Fibroblast of gingiva (primary cell): ENCODE measurements at places on chromosomes 2 and 18.
A peak's percentile ranks its signal among the peaks of the same experiment; 100 is the strongest.

DNA sequence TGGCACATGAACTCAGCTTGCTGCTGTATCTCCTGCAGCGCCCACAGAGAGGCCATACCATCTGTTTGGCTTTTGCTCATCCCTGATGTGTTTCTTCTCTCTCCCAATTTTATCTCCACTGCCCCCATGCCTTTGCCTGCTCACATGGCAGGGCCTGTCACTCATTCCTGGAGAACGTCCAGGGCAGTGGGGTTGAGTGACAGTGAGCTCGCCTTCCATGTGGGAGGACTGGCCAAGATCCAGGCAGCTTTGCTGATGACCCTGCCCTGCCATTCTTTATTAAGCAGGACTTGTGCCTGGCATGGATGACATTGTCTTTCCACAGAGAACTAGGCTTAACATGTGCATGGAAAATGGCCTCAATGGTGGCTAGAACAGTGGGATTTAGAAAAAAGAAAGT is 230.5 kb upstream of the THSD7B start:
- no peak for DNase-seq

- peak; percentile 97 for DNase-seq
Observed at GRCh38 chr2:144414324-144414845, 105.5 kb downstream of the ZEB2 start.

- DNase-seq, result peak; percentile 60
Observed at GRCh38 chr18:3526421-3527354, 76.7 kb downstream of the TGIF1 start.

- no peak for DNase-seq
Observed at GRCh38 chr2:100317634-100318033, 4.7 kb downstream of the LONRF2 start.

GRCh38 chr2:25548601-25549000 is 124.8 kb downstream of the DTNB start:
- DNase-seq, result no peak

- DNase-seq, result peak; percentile 46
Observed at GRCh38 chr2:20447437-20448245, 767 bp downstream of the RHOB start.

- DNase-seq, result no peak
Observed at GRCh38 chr2:54701029-54701428, 22.4 kb upstream of the EML6 start.

DNA sequence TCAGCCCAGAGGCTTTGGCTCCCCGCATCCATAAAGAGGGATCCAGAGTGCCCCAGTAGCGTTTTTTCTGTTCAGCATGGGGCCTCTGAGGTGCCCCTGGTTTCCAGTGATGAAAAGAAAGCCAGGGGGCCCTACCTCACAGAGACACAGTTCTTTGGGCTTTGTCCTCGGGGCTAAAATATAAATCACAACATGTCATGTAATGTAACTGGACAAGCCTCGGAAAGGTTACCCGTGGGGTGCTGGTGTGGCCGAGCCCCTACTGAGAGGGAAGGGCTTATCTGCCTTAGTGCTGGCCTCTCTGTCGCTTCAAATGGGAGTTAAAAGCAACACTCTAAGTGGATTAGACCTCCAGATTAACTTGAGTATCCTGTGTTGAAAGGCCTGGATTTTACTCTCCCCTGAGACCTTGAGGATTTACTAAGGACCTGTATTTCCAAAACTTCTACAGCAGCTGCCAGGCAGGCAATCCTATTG is 251.6 kb upstream of the APCDD1 start:
- DNase-seq, result no peak

DNA sequence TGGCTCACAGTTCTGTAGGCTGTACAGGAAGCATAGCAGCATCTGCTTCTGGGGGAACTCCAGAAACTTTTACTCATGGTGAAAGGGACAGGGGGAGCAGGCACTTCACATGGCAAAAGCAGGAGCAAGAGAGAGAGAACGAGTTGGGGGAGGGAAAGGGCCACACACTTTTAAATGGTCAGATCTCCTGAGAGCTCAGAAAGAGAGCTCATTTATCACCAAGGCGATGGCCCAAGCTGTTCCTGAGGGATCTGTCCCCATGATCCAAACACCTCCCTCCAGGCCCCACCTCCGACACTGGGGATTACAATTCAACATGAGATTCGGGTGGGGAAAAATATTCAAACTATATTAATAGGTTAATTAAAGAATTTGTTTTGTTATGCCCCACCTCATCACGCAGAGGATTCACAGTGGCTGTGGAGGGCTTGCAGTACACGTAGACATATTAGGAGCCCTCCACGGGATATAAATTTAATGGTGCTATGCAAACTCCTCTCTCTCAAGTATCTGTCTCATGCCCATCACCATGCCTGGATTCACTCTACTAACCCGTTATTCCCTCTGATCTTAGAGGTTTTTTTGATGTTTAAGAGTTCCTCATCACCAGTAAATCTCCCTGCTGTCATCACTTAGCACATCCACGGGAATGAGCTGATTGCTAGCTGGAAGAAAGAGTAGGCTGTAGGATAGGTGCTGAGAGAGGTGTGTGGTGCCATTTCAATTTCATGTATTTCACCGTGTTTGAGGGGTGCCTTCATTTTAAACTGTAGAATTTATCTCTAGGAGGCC is 84.5 kb upstream of the ARHGAP28 start:
- DNase-seq, result no peak

DNA sequence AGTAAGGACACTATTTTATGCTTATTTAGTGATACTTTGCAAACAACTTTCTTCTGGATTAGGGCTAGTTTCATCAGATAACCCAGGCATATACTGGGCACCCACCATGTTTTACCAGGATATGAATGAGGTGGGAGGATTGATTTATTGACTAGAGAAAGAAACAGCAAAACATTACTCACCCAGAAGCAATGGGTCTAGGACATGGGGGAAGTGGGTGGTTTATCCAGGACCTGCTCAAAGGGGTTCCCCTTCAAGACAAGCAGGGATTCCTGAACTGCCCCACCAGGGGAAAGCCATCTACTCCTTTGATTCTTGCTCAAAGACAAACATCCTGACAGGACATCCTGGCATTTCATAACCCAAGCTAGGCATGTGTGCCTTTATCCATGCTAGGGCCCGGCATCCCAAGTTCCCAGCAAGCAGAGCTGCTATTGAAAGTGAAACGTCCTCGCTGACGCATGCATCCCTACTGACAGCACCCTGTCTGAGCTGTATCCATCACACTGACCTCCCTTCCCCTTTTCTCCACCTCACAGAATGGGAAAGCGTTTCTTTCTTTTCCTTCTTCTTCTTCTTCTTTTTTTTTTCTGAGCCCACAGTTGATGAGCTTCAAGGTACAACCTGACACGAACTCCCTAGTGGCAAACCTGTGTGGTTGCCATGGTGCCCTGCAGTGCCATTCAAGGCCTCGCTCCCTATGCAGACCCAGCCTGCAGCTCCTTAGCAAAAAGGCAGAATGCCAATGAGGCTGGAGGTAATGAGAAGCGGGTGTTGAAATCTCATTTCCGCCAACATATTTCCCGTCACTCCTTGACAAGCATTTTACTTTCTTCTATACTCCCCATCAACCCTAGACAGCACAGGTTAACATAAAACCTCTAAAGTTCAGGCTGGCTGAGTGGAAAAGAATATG is 70.5 kb downstream of the CLHC1 start:
- DNase-seq, result peak; percentile 53

DNA sequence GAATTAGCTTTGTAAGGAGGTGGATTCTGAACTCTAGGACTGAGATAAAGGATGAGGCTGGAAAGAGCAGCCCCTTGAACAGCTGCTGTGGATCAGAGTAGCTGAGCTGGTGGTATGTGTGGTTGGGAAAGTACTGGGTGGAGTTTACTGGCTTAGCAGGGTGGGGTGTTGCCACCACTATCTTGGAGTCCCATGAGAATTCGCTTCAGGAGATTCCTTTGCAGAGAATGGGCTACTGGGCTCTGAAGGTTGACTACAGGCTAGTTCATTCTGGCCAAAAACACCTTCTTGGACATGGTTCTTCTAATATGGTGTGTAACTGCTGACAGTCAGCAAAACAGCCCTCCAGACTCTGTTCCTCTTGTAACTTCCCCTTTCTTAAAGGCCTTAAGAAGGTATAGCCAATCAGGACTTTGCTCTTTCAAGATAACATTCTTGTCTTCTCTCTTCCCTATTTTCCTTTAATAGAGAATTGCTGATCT is 52.7 kb downstream of the TET3 start:
- peak; percentile 51 for DNase-seq

GRCh38 chr18:42563995-42564394 is 551.5 kb downstream of the RIT2 start:
- no peak for DNase-seq

DNA sequence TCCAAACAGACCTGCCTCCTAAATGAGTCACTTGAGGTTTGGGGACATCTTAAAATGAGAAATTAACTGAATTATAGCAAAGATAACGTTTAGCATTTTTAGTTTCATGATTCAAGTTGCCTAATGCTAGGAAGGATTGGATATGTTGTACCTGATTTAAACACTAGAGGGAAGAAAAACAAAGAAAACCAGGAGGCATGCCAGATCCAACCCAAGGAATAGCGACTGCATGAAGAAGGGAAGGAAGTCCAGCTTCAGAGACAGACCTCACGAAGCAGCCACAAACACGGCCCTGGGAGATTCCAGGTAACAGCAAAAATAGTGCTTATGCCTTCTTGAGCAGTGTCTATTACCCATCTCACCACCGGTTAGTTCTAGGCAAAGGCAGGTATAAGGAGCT is 499.9 kb upstream of the SPHKAP start:
- DNase-seq, result peak; percentile 63

- no peak for DNase-seq
Observed at GRCh38 chr2:191515551-191515950, 162.4 kb upstream of the NABP1 start.

DNA sequence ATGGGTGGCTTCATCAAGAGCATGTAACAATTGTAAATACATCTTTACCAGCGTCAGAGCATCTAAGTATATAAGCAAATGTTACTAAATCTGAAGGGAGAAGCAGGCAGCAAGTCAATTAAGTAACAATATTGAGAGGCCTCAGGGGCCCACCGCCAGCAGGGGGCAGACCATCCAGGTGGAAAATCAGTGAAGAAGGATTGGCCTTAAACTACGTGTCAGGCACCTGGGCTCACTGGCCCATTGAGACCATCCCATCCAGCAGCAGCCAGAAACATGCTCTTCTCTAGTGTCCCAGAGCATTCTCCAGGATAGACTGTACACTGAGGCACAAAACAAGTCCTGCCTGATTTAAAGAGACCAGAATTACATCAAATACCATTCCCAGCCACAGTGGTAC is 96.2 kb upstream of the SNTG2 start:
- no peak for DNase-seq

GRCh38 chr18:79589601-79590091 is 90.0 kb upstream of the CTDP1 start:
- DNase-seq, result no peak

- DNase-seq, result no peak
Observed at GRCh38 chr2:3392216-3392615, 12.7 kb downstream of the TRAPPC12 start.

- DNase-seq, result no peak
Observed at GRCh38 chr2:85781013-85781332, 27.2 kb downstream of the ATOH8 start.

- DNase-seq, result peak; percentile 86
Observed at GRCh38 chr2:73870084-73870483, 22.7 kb upstream of the ACTG2 start.

DNA sequence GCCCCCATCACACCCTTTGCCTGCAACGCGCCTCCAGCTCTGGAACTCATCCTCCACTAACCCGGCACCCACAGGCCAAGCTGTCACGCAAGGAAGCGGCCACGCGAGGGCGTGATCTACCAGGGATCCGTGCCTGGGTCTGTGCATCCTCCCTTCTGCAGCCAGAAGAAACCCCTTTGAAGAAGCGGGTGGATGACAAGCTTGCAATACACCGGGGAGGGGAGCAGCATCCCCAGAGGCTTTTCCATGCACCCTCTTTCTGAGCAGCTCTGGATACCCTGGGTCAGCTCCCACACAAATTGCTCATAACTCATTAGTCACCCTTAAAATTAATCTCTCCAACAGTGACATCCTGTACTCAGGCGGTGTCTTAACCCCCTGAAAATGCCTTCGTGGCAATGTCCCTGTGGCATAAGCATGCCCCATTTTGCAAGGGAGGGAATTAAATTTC is 47.6 kb downstream of the PDCL3 start:
- peak; percentile 84 for DNase-seq

- no peak for DNase-seq
Observed at GRCh38 chr2:46230677-46231425, 66.4 kb upstream of the EPAS1 start.

- no peak for DNase-seq
Observed at GRCh38 chr2:239586651-239587310, 186.0 kb upstream of the HDAC4 start.

DNA sequence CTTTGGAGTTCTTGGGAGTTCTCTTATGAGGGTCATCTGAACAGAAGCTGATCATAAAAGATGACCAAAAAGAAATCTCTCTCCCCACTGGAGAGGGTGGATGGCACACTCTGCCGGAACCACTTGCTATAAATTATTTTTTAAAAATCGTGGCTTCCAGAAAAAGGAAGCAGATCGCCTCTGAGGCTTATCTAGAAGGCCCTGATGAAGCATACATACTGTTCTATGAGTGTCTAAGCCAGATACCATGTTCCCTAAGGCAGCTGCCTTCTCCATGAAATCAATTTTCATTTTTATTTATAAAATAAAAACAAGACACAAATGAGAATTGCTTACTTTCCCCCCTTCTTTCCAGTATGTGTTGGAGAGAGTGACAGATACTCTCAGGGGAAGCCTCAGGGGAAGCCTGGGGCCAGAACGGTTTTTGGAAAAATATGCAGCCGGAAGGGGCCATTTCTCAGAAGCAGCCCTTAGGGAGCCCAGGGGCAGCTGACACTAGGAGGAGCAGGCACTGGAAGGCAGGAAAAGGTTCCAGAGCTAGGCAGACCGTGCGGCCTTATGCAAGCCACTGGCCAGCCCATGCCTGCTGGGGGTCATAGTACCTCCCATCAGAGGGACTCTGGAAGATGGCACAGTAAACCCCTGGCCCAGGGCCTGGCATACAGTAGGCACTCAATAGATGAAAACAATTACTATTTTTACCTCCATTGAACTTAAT is 130.6 kb downstream of the CABLES1 start:
- no peak for DNase-seq

GRCh38 chr2:26569216-26570082 is 71.7 kb downstream of the CIB4 start:
- no peak for DNase-seq

- DNase-seq, result no peak
Observed at GRCh38 chr2:96789245-96789617, 26.8 kb upstream of the CNNM3 start.

- DNase-seq, result no peak
Observed at GRCh38 chr2:237857791-237858190, 1.6 kb upstream of the RAMP1 start.
